ENCODE measurements at places on chromosomes 3 and 15. TPM values are rescaled to one million over a fixed set of nuclear protein-coding genes. Genes with fewer than 3 reads are reported as not detected.

DNA sequence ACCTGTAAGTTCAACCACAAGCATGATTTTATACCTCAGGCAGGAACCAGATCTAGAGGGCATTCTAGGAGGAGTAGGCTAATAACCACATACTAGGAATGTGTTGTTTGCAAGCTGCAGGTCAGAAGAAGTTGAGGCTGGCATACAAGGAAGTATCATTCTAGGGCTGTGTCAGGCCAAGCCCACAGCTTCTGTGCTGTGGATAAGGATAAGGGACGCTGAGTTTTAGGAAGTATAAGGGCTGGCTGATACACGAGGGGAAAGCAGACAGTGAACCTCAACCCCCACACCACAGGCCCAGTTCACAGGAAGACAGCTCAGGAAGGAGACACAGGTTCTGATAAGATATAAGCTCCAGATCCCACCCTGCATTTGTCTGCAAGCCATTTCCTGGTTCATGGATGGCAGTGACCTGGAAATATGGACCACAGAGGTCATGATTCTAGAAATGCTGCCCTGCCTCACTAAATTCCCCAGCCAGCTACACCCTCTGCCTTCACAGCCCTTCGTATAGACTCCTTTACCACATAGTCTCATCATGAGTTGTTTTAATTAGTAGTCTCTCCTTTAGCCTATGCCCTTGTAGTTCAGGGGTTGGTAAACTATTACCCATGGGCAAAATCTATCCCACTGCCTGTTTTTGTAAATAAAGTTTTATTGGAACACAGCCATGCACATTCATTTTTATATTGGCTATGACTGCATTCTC lies 260.7 kb downstream of the OPA1 start:
- DNase-seq: no peak
- no peak overlapping the region for H3K27ac ChIP-seq
- no peaks in the 10 kb centered on the region for H3K27me3 ChIP-seq
- no peak overlapping the region for H3K4me3 ChIP-seq

- no peak overlapping the region for H3K27ac ChIP-seq
- no peaks in the 10 kb centered on the region for H3K4me1 ChIP-seq
- H3K27me3 ChIP-seq: no peaks in the 10 kb centered on the region
- H3K36me3 ChIP-seq: no peaks in the 10 kb centered on the region
- H3K4me3 ChIP-seq: no peak overlapping the region
- no peak for DNase-seq
Measured at GRCh38 chr3:157913741-157914150, 192.5 kb downstream of the SHOX2 start.

DNA sequence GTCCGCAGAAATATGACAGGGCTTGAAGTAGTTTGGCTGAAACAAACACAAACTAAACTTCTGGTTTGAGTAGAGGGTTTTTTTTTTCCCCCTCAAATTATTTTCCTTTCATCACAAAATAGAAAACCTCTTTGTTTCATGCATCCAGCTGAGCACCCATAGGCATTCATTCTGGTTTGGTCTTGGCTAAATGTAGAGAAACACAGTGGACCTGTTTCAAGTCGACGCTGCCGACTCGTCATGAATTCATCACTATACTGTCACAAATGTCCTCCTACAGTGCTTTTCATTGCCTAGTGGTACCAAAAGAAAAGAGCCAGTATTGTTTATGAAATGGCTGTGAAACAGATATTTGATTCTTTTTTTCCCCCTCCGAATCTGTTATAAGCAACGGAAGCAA lies 52.4 kb upstream of the GYG1 start:
- H3K27me3 ChIP-seq: no peaks in the 10 kb centered on the region
- no peaks in the 10 kb centered on the region for H3K4me1 ChIP-seq
- H3K4me3 ChIP-seq: no peak overlapping the region
- H3K36me3 ChIP-seq: no peaks in the 10 kb centered on the region

GRCh38 chr15:101182215-101182614 lies 69.6 kb downstream of the CHSY1 start:
- no peaks in the 10 kb centered on the region for H3K4me1 ChIP-seq
- H3K27me3 ChIP-seq: no peaks in the 10 kb centered on the region
- DNase-seq: no peak
- no peak overlapping the region for H3K27ac ChIP-seq

GRCh38 chr15:69573815-69574475 lies 121.3 kb downstream of the RPLP1 start:
- no peak overlapping the region for H3K4me3 ChIP-seq
- DNase-seq: peak; percentile 27
- H3K36me3 ChIP-seq: no peaks in the 10 kb centered on the region

GRCh38 chr3:76362643-76363042 lies 577.3 kb upstream of the ZNF717 start:
- H3K27me3 ChIP-seq: no peaks in the 10 kb centered on the region
- H3K4me3 ChIP-seq: no peak overlapping the region
- H3K36me3 ChIP-seq: no peaks in the 10 kb centered on the region
- DNase-seq: no peak

DNA sequence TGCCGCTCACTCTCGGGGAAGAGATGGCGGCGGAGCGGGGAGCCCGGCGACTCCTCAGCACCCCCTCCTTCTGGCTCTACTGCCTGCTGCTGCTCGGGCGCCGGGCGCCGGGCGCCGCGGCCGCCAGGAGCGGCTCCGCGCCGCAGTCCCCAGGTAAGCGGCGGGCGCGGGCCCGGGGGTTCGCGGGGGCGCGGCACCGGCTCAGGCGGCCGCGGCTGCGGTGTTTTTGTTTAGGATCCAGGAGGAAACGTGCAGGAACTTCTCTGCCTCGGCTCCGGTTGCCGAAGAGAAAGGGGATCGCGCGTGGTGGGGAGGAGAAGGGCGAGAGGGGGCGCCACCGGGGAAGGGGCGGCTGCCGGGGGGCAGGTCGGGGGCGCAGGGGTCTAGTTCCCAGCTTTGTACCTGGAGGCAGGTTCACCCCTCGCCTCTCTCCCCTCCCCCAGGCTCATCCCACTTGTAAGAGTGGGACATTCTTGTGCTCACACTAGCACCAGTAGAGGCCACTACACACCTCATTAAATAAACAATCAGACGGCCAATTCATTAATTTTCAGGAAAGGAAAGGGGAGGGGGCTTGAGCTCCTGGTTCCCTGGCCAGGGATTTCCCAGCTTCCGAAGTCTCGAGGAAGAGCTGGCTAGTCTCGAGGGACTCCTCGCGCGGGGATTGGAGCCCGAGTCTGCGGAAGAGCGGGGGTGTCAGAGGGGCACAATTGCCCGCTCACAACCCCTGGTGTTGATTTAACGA lies 562 bp downstream of the NEO1 start:
- peak; percentile 28 for DNase-seq
- no peaks in the 10 kb centered on the region for H3K27me3 ChIP-seq
- H3K27ac ChIP-seq: peak overlapping the region; percentile 56
- H3K4me3 ChIP-seq: peak overlapping the region; percentile 31

DNA sequence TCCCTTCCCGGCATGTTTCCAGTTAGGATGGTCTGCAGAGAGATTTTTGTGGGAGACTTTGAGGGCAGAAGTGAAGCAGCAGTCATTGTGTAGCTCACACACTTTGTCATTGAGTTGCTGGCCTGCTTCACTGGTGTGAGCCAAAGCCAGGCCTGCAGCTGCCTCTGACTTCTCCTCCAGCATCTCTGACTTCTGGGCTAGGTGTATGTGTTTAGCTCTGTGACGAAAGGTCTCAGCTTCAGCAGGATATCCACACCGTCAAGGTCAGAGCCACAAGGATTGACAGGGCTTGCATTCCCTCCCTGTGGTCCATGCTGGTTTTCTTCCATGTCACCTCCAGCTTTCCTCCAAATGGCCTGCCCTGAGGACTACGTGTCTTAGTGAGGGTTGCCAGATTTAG lies 57.1 kb upstream of the OSBPL11 start:
- no peak overlapping the region for H3K27ac ChIP-seq
- H3K4me3 ChIP-seq: no peak overlapping the region
- H3K4me1 ChIP-seq: no peaks in the 10 kb centered on the region
- H3K36me3 ChIP-seq: no peaks in the 10 kb centered on the region
- no peaks in the 10 kb centered on the region for H3K27me3 ChIP-seq

GP5 gene
- total RNA-seq: 3.8 TPM
